ENCODE measurements at places on chromosomes 12 and 14.
A peak's percentile ranks its signal among the peaks of the same experiment; 100 is the strongest.

DNA sequence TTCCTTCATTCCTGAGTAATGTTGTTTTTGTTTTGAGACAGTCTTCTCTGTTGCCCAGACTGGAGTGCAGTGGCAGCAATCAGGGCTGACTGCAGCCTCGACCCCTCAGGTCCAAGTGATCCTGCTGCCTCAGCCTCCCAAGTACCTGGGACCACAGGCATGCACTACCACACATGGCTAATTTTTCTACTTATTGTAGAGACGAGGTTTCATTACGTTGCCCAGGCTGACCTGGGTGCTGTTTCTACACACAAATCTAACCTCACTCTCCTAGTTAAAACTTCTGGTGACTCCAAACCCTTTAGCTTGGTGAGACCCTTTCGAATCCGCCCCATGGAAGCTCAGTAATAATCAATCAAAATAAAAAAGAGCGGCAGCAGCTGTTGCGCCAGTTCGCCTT is 1.3 kb downstream of the TMEM116 start:
- DNase-seq, result no peak

DNA sequence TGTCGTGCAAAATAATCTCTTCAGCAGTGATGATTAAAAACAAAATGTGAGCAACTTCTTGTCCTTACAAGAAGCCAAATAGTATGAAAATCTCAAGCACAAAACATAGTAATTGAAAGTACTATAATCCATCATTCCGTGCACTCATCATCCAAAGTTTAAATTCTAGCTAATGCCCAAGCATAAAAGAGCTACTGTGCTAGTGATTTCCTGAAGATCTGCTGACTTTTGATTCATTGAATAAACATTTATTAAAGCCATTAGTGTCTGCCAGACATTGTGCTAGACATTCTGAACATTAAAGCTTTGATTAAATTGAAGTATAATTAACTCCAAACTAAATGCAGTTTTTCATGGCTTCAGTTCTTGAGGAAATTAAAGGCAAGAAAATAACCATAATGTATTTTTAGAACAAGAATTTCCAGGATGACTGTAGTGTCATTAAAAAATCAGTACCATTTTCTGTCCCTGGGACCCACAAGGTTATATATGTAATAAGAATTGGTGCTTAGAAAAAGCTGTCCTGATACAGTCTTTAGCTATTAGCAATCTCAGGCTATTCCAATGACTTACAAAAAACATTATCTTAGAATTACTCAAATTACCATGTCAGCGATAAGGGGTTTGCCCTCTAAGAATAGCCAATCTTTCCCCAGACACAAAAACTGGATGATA is 71.7 kb downstream of the CMAS start:
- DNase-seq, result no peak

- no peak for DNase-seq
Observed at GRCh38 chr12:107570721-107571120, 114.9 kb upstream of the PWP1 start.

DNA sequence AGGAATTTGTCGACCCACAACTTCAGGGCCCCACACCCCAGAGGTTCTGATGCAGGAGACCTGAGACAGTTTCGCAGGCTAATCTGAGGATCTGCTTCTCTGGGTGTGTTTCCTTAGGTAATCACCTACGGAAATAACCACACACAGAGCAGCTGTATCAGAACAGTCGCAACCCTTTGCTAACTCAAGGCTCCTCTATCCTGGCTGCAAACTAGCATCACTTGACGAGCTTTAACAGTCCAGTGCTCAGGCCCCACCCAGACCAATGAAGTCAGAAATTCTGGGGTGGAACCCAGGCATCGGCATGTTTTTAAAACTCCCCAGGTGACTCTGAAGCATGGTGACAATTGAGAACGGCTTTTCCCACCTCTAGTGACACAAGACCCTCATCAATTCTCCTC is 20.7 kb downstream of the SLC7A7 start:
- no peak for DNase-seq

DNA sequence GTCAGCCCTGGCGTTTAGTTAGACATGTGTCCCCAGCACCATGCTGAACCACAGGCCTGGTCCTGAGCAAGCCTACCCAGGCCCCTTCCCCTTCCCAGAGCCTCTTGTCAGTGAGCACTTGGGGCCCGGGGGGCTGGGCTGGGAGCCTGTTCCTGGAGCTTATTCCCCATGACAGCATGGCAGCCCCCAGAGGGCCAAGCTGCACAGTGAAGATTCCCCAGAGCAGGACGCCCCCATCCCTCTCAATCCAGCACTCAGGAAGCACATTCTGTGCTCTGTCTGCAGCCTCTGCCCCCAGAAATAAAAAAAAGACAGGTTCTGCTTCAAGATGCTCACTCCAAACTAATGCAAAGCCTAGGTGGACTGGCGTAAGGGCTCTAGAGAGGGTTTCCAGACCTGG is 117.3 kb downstream of the LGMN start:
- no peak for DNase-seq

GRCh38 chr12:131855521-131856142 is 27.4 kb downstream of the MMP17 start:
- no peak for DNase-seq

GRCh38 chr14:84017495-84017894 is 1512.4 kb upstream of the FLRT2 start:
- no peak for DNase-seq

- no peak for DNase-seq
Observed at GRCh38 chr14:90140298-90140955, 78.6 kb downstream of the KCNK13 start.

DNA sequence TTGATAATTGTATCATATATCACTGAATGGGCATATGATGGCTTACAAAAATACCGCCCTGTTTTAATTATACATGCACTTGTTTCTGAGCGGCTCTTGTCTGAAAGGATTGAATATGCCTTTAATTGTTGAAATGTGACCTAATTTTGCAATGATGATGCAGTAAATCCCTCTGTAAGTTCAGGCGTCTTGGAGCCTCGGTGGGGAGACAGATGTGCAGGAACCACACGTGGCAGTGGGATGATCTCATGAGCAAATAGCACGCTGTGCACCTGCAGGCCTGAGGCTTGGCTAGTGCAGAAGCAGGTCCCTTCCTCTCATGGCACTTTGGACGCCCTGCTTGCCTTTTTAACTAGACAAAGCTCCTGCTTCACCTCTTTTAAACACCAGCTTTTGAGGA is 49.3 kb upstream of the ASPG start:
- DNase-seq, result no peak

GRCh38 chr14:35341454-35341750 is 49.2 kb downstream of the PSMA6 start:
- DNase-seq, result no peak

GRCh38 chr14:71536927-71537772 is 395.1 kb upstream of the RGS6 start:
- DNase-seq, result no peak

- DNase-seq, result no peak
Observed at GRCh38 chr14:92622311-92622710, 108.7 kb downstream of the RIN3 start.

- DNase-seq, result no peak
Observed at GRCh38 chr14:35988972-35989690, 163.0 kb downstream of the BRMS1L start.

- no peak for DNase-seq
Observed at GRCh38 chr14:106530031-106530422, 1003.6 kb downstream of the TMEM121 start.

DNA sequence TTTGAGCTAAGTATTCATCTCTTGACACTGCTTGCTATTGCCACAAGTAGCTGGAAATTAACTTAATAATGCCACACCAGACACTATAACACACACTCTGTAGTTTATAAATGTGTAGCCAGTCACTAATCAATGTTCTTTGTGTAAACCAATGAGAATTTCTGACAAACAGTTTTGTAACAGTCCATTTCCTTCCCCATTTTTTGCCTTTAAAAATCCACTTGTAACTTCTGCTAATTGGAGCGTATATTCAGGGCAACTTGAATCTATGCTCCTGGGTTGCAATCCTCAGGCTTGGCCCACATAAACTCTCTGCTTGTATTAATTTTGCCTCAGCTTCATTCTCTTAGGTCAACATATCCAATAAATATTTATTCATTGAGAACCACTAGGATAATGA is 125.0 kb upstream of the DHRS4 start:
- DNase-seq, result no peak

DNA sequence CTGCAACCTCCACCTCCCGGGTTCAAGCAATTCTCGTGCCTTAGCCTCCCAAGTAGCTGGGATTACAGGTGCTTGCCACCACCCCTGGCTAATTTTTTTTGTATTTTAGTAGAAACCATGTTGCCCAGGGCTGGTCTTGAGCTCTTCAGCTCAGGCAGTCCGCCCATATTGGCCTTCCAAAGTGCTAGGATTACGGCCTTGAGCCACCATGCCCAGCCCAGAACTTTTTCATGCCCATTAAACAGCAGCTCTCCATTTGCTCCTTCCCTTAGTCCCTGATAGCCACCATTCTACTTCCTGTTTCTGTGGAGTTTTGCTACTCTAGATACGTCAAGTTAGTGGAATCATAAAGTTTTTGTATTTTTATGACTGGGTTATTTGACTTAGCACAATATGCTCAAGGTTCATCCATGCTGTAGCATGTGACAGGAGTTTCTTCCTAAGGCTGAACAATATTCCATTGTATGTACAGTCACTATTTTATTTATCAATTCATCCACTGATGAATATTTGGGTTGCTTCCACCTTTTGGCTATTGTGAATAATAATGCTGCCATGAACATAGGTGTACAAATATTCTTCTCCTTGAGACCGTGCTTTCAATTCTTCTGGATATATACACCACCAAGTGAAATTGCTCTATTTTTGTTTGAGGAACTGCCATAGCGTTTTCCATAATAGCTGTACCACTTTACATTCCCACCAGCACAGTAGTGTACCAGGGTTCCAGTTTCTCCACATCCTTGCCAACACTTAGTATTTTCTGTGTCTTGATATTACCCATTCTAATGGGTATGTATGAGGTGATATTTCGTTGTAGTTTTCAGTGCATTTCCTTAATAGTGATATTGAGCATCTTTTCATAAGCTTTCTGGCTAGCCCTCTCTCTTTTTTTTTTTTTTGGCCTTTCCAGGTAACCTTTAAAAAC is 15.0 kb downstream of the ATF1 start:
- DNase-seq, result no peak

- DNase-seq, result peak; percentile 95
Observed at GRCh38 chr14:100067971-100068959, 3.0 kb downstream of the EVL start.

GRCh38 chr14:53634793-53635192 is 321.8 kb downstream of the BMP4 start:
- DNase-seq, result no peak

DNA sequence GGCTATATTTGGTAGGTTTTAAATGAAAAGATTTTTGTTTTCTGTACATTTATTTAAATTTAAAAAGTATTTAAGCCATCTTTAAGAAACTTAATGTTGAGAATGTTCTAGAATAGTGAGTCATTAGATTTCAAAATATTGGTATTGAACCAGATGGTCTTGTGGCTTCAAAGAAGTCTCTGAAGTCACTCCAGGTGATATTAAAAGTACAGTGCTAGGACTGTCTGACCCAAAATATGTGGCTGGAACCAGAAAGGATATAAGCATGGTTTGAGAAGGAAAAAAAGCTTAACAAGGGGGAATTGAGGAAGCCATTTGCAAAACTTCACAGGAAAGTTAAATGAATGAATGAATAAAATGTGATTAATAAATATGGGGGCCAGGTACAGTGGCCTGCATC is 28.7 kb upstream of the MDM2 start:
- DNase-seq, result no peak

Measured in activated CD8-positive, alpha-beta T cell treated with anti-CD3 and anti-CD28 coated beads for 36 hours (primary cell).